Lower lobe of right lung (tissue), 2 donors: ENCODE measurements at places on chromosomes 1 and 21. TPM values are rescaled to one million over a fixed set of nuclear protein-coding genes. Genes with fewer than 3 reads are reported as not detected.
A peak's percentile ranks its signal among the peaks of the same experiment; 100 is the strongest.

AMY1A gene
- 5.8 TPM for total RNA-seq

KRTAP13-2 gene
- not detected for total RNA-seq

NHLH1 gene
- total RNA-seq = 0.15 TPM

TMIGD3 gene
- 9.0 TPM for total RNA-seq

KCNE2 gene
- not detected for total RNA-seq

KPRP gene
- not detected for total RNA-seq

- H3K4me1 ChIP-seq = no peaks in the 10 kb centered on the region
- no peak overlapping the region for H3K4me3 ChIP-seq
- no peaks in the 10 kb centered on the region for H3K36me3 ChIP-seq
Observed at GRCh38 chr21:44448651-44449131, 6.6 kb upstream of the LRRC3 start.

DNA sequence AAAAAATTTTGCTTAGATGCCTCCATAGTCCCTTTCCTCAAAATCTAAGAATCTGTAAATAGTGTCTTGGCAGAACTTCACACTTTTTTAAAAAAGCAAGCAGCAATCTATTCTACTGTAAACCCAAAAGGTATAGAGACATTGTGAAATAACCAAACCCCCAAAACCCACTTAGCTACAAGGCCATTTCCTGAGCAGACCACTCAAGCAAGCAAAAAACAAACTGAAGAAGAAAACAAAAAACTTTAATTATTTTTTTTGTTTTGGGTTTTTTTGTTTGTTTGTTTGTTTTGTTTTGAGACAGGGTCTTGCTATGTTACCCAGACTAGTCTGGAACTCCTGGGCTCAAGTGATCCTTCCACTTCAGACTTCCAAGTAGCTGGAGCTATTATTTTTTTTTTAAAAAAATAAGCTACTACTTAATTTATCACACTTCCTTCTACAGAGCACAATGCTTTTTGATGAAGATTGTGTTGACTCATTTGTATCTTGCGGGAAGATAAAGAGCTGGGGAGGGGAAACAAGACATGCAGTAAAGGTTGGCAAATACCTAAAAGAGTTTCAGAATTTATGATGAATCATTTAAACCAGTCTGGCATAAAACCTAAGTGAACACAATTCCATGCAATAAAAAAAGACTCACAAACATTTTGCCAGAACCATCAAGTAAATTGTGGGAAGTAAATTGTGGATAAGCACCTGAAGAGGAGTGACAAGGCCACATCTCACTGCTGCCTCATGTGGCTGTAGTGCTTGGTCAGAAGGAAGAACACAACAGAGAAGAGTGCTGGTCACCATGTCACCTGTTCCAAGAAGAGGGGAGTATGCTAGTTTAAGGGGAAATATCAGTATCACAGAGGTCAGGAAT, 2.7 kb upstream of the PTPN22 start:
- H3K27me3 ChIP-seq = no peaks in the 10 kb centered on the region
- no peak overlapping the region for H3K27ac ChIP-seq
- no peak for DNase-seq
- H3K36me3 ChIP-seq = no peaks in the 10 kb centered on the region

DNA sequence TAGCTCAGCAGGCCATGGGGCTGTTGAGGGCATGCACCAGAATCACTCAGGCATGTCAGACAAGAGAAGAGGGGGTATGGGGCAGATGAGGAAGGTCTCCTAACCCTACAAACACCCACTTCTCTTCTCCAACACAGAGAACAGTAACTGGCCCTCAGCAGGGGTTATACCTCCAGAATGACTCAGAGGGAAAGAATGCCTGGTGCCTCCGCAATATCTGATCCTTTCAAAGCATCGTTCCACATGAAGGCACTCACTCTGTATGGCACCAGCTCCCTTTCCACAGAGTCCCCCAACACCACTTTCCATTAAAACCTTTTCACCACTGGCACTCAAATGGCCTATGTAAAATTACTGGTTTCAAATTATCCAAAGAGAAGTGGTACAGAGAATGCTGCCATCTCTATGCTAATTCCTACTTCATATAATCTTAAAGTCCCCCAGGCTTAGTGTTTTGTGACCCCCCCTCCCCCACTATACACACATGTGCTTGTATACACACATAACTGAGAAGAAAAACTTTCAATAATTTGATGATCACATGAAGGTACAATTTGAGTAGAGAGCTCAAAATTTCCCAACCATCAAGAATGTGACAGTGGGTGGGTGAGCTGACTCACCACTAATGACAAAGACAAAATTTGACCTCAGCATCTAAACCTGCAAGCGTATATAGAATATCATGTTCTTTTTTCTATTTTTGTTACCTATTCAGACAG, 91.5 kb downstream of the SIPA1L2 start:
- H3K4me3 ChIP-seq = no peak overlapping the region
- no peak overlapping the region for H3K27ac ChIP-seq
- no peaks in the 10 kb centered on the region for H3K36me3 ChIP-seq
- DNase-seq = no peak

DNA sequence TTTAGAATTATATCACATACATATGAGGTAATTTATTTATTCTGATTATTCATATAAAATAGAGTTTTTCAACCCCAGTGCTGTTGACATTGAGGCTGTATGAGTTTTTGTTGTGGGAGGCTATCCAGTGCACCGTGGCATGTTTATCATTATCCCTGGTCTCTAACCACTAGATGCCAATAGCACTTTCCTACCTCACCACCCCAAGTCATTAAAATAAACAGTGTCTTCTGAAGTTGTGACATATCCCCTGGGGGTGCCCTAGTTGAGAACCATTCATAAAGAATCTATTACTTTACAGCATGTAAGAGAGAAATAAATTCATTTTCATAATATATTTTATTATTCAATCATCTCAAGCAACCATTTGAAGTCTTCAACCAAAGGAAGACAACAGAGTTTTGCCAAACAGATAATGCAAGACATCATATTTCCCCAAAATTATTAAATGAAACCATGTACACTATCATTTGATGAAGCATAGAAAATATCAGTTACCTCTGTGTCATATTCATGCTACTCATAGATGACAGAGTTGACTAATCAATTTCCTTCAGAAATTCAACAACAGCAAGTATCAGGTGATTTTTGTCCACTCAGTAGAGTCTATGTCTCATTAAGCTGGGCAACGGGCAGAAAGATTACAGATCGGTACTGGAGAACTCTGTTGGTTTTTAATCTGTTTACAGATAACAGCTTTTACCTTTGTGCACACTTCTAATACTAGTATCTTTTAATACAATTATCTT, 39.5 kb upstream of the RGS1 start:
- DNase-seq = no peak
- no peaks in the 10 kb centered on the region for H3K36me3 ChIP-seq
- no peaks in the 10 kb centered on the region for H3K27me3 ChIP-seq
- peaks cover 14% of the 10 kb centered on the region for H3K4me1 ChIP-seq

DNA sequence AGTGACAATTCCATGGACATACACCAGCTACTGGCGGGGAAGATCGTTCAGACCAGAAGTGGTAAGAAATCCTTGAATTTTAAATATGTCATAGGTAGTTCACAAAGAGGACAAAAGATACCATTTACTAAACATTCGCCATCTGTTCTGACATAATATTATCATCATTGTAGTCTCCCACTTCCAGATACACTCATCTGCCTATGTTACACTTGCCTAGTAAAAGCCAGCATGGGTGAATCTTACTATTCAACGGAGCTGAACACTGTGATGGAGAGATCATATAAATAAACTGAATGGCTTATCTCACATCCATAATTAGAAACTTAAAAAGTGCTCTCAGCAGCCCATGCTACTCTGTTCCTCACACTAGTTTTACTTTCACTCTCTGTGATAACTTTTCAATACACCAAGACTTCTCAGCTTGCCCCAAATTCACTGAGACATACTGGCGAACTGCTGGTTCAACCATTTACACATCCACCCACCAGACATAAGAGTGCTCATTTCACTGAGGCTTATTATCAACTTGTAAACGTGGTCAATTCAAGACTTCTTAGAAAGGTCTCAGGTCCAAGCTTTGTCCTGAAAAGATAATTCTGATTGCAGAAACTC, 463 bp upstream of the PRRC2C start:
- no peak for DNase-seq
- H3K4me3 ChIP-seq = peak overlapping the region; percentile 68
- no peaks in the 10 kb centered on the region for H3K36me3 ChIP-seq
- no peaks in the 10 kb centered on the region for H3K27me3 ChIP-seq

- H3K36me3 ChIP-seq = peaks cover 28% of the 10 kb centered on the region
- no peaks in the 10 kb centered on the region for H3K27me3 ChIP-seq
- H3K4me3 ChIP-seq = no peak overlapping the region
- H3K27ac ChIP-seq = no peak overlapping the region
Observed at GRCh38 chr1:185170291-185170848, 13.4 kb downstream of the SWT1 start.

DNA sequence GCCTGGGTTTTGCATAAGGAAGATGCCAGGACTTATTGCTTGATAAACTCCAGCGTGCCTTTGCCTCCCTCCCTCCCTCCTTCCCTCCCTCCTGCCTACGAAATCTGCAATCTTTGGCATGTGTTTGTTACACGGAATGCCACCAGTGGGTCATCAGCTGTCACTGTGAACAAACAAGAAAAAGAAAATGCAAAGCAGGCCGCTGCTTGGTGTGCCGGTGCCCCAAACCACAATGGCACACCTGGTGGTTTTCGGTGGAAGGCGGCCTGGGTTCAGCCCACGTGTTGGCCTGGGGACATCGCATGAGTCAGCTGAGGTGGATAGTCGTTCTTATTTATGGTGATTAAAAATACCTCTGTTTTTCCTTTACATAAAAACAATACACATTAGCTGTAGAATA, 16.3 kb upstream of the IFNLR1 start:
- DNase-seq = no peak
- no peak overlapping the region for H3K27ac ChIP-seq
- H3K4me3 ChIP-seq = no peak overlapping the region
